ENCODE measurements at places on chromosomes 1 and 21.

- H3K4me1 ChIP-seq: no peaks in the 10 kb centered on the region
- no peak for DNase-seq
- no peaks in the 10 kb centered on the region for H3K27me3 ChIP-seq
- H3K4me3 ChIP-seq: no peak overlapping the region
These were observed 18.7 kb upstream of the WARS2 start for GRCh38 chr1:119159111-119159510.

GRCh38 chr1:230578616-230579015 is 63.7 kb upstream of the COG2 start:
- H3K27me3 ChIP-seq: peaks cover 8% of the 10 kb centered on the region
- H3K27ac ChIP-seq: no peak overlapping the region
- H3K4me3 ChIP-seq: no peak overlapping the region
- H3K36me3 ChIP-seq: no peaks in the 10 kb centered on the region
- no peak for DNase-seq
- no peaks in the 10 kb centered on the region for H3K4me1 ChIP-seq

- no peaks in the 10 kb centered on the region for H3K27me3 ChIP-seq
- H3K4me3 ChIP-seq: no peak overlapping the region
- no peak for DNase-seq
- H3K36me3 ChIP-seq: no peaks in the 10 kb centered on the region
These were observed 14.4 kb downstream of the CYP4B1 start for GRCh38 chr1:46812996-46813857.

DNA sequence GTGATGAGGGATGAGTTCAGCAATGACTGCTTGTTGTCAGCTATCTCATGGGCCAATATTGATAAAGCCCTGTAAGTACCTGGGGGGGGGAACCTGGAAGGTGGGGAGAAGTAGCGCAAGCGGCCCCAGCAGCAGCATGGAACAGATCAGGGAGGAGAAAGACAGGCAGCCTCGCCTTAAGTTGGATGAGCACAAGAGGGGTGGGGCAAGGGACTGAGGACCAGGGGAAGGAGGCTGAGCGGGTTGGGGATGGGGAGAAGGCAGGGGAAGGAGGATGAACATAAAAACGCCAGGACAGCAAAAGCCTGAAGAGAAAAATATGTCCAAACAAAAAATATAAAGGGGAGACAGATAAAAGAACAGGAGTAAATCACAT is 70.6 kb downstream of the ALG14 start:
- H3K27me3 ChIP-seq: no peaks in the 10 kb centered on the region
- no peak for DNase-seq
- no peak overlapping the region for H3K4me3 ChIP-seq
- no peaks in the 10 kb centered on the region for H3K36me3 ChIP-seq

DNA sequence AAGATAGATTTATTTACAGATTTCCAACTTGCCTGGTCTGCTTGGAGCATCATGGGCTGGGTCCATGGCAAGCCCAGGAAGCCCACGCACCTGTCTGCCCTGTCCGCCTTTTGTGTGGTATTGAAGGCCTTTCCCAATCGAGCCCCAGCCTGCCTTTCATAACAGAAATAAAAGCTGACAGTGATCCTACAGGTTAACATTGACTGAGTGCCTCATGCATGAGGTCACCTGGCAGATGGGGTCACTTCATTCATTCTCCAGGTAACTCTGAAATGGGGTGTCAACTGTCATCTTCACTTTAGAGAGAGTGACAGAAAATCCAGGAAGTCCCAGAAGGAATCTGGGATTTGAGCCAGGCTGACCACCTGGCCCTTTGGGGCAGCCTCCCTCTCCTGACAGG is 36.3 kb upstream of the CASZ1 start:
- peaks cover 44% of the 10 kb centered on the region for H3K27me3 ChIP-seq
- H3K4me1 ChIP-seq: peaks cover 3% of the 10 kb centered on the region
- no peaks in the 10 kb centered on the region for H3K36me3 ChIP-seq
- no peak overlapping the region for H3K4me3 ChIP-seq
- DNase-seq: no peak
- no peak overlapping the region for H3K27ac ChIP-seq

DNA sequence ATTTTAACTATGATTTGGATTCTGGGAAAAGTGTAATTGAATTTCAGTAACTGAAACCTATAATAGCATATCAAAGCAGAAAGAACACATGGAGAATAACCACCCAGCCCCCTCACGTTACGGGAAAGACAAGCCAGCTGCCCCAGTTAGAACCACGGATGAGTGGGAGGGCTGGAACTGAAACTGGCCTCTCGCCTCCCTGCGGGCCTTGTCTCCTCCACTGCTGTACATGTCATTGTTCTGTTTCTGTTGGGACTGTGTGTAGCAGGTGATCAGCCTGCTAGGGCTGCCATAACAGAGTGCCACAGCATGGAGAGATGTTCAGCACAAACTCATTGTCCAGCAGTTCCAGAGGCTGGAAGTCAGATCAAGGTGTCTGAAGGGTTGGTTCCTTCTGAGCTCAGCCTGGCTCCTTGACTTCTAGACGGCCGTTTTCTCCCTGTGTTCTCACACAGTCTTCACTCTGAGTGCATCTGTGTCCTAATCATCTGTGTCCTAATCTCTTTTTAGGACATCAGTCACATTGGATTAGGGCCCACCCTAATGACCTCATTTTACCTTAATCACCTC is 52.4 kb downstream of the MAP3K21 start:
- H3K36me3 ChIP-seq: no peaks in the 10 kb centered on the region
- H3K27ac ChIP-seq: no peak overlapping the region
- H3K27me3 ChIP-seq: no peaks in the 10 kb centered on the region
- no peak overlapping the region for H3K4me3 ChIP-seq
- no peak for DNase-seq
- H3K4me1 ChIP-seq: no peaks in the 10 kb centered on the region

- H3K36me3 ChIP-seq: no peaks in the 10 kb centered on the region
- no peak for DNase-seq
- H3K27me3 ChIP-seq: peaks cover 28% of the 10 kb centered on the region
- H3K4me3 ChIP-seq: peak overlapping the region; percentile 40
- H3K4me1 ChIP-seq: peaks cover 13% of the 10 kb centered on the region
These were observed 2.5 kb downstream of the CGN start for GRCh38 chr1:151513626-151514121.
